Calu3 (cell line): ENCODE measurements at places on chromosomes 4 and X.

- H3K27me3 ChIP-seq = no peaks in the 10 kb centered on the region
- H3K36me3 ChIP-seq = no peaks in the 10 kb centered on the region
- no peaks in the 10 kb centered on the region for H3K4me1 ChIP-seq
Observed at GRCh38 chr4:101670897-101671296, 119.6 kb upstream of the BANK1 start.

- peak; percentile 70 for DNase-seq
- H3K36me3 ChIP-seq = peaks cover 64% of the 10 kb centered on the region
- H3K4me1 ChIP-seq = peaks cover 20% of the 10 kb centered on the region
- peak overlapping the region; percentile 82 for H3K4me3 ChIP-seq
- H3K27me3 ChIP-seq = no peaks in the 10 kb centered on the region
- peak overlapping the region; percentile 85 for H3K27ac ChIP-seq
Observed at GRCh38 chr4:10115797-10116568, 616 bp downstream of the WDR1 start.

- no peak overlapping the region for H3K4me3 ChIP-seq
- H3K27me3 ChIP-seq = no peaks in the 10 kb centered on the region
- H3K4me1 ChIP-seq = no peaks in the 10 kb centered on the region
- no peaks in the 10 kb centered on the region for H3K36me3 ChIP-seq
- no peak overlapping the region for H3K27ac ChIP-seq
- no peak for DNase-seq
Observed at GRCh38 chrX:95662200-95662599, 1022.4 kb upstream of the DIAPH2 start.

DNA sequence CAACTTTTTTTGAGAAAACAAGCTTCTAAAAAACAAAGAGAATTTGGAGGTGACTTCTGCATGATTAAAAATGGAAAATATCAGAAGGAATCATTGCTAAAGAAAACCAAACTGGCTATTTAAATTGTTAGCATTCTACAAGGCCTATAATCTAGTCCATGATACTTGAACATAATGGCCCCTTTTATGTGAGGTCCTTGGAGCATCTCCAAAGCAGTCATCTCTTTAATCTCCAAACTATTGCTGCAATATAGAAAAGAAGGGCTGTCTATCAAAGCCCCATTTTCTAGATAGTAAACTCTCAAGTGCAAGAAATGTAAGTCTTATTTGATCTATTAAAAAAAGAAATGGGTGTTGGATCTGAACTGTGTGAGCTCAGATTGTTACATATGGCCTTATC lies 615.1 kb downstream of the CENPC start:
- no peak overlapping the region for H3K27ac ChIP-seq
- H3K4me3 ChIP-seq = no peak overlapping the region
- H3K36me3 ChIP-seq = no peaks in the 10 kb centered on the region
- no peaks in the 10 kb centered on the region for H3K27me3 ChIP-seq
- no peaks in the 10 kb centered on the region for H3K4me1 ChIP-seq

GRCh38 chr4:3069661-3070199 lies 4.6 kb downstream of the HTT-AS start:
- H3K4me3 ChIP-seq = no peak overlapping the region
- H3K4me1 ChIP-seq = no peaks in the 10 kb centered on the region
- DNase-seq = no peak

DNA sequence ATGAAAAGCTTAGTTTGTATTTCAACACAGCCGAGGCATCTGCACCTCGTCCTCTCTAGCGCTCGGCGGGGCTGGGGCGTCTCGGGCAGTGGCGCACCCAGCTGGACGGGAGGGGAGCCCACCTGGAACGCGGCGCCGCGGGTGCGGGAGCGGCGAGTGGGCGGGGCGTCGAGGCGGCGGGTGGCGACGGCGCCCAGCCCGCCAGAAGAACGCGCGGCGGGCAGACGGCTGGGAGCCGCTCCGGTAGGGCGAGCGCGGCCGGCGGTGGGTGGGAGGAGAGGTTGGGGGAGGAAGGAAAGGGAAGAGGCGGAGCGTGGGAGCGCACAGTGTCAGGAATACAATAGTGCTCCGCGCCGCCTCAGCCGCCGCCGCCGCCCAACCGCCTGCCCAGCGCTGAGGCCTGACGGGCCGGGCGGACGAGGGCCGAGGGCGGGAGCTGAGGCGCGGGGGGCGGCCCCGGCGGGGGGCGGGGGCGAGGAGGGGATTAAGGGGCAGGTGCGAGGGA lies at the start of gene JADE3:
TSS of gene JADE3 (plus strand) at position 324 of the 505 bp plus-strand sequence. CDS start 72,474 bp downstream, outside the sequence.
- peaks cover 13% of the 10 kb centered on the region for H3K4me1 ChIP-seq
- DNase-seq = peak; percentile 81
- H3K27me3 ChIP-seq = no peaks in the 10 kb centered on the region
- peaks cover 21% of the 10 kb centered on the region for H3K36me3 ChIP-seq

DNA sequence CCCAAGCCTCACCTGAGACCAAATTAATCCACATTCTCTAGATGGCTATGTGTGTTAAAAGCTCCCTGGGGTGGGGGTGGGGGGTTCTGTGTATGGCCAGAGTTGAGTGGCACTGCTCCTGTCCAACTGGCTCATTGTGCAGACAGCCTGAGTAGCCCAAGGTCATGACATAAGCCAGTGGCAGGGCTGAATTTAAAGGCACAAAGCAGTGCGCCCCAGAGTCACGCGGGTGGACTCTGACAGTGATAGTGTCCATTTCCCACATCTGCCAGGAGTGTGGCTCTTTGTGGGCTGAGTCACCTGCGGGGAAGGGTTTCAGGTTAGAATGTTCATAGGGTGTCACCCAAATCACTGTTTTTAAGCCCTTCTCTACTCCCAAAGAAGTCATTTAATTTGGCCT lies 45.4 kb downstream of the SCD5 start:
- H3K27me3 ChIP-seq = no peaks in the 10 kb centered on the region
- no peaks in the 10 kb centered on the region for H3K4me1 ChIP-seq
- no peak overlapping the region for H3K27ac ChIP-seq
- DNase-seq = no peak
- H3K36me3 ChIP-seq = no peaks in the 10 kb centered on the region
- no peak overlapping the region for H3K4me3 ChIP-seq

DNA sequence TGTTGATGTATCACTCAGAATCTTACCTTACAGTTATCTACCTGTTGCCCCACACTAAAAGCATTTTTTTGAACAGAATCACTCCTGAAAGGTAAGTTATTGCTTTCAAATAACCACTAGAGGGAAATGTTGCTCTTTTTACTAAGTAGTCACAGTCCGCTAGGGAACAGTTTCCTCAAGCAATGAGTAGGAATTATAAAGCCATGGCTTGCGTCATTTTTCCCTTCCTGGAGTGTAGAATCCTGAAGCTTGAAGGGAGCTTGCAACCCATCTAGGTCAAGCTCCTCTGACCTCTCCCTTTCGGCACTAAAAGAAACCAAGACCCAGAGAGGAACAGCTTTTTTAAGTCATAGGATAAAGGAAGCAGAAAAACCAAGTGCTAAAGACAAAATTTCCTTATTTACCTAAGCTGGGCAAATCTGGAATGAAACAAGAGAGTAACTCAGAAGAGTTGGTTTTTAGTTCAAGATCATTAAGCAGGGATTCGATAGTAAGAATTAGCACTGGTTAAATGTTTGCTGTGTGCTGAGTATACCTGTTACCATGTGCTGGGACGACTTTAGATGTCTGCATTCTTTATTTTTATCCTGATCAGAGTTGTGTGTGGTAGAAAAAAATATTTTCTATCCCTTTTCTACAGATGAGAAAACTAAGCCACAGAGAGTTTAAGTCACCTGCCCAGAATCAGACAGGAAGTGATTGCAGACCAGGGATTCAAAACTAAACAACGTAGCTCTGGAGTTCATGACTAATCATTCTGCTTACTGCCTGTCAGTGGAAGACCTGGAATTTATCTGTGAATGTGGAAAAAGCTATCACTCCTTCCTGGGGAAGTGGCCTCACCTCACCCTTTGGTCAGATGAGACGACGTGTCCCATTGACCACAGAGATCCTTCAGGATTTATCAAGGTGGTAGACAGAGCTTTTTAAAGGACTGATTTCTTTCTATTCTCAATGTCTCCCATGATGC lies 631.5 kb downstream of the RAB28 start:
- H3K4me1 ChIP-seq = no peaks in the 10 kb centered on the region
- peak overlapping the region; percentile 70 for H3K27ac ChIP-seq
- no peaks in the 10 kb centered on the region for H3K36me3 ChIP-seq
- H3K27me3 ChIP-seq = peaks cover 13% of the 10 kb centered on the region
- peak; percentile 1 for DNase-seq
- no peak overlapping the region for H3K4me3 ChIP-seq

DNA sequence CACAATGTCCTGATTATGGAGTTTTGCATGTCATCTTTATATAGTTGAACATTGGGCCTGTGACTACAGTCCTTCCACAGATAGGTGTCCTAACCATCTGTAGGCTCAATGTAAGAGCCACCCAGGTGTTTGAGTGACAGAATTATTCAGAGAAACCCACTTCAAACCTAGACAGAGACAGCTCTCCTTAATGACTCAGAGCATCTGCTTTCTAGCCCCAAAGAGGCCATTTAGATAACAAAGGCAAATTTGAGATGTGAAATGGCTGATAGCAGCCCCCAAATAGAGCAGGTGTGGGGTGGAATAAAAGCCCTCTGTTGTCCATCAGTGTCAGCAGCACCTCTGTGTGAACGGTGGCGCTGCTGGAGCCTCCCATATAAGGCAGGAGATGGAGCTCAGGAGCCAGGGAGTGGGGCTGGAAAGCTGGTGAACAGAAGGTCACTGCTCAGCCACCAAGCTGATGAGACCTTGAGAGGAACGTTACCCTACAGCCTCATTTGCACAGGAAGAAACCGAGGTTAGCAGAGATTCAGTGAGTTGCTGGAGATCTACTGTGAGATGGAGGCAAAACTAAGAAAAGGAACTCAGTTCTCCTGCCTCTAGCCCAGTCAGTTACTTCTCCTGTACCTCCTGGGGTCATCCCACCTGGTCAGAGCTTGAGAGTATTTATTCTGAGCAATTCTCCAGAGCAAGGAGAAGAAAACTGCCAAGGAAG lies 153.3 kb upstream of the LNX1 start:
- H3K27ac ChIP-seq = no peak overlapping the region
- no peaks in the 10 kb centered on the region for H3K4me1 ChIP-seq
- H3K4me3 ChIP-seq = no peak overlapping the region
- no peak for DNase-seq
- H3K36me3 ChIP-seq = no peaks in the 10 kb centered on the region
